ENCODE measurements at places on chromosomes 1 and 21. TPM values are rescaled to one million over a fixed set of nuclear protein-coding genes. Genes with fewer than 3 reads are reported as not detected.

Gene IL19
- total RNA-seq, result not detected

Gene HTR6
- total RNA-seq, result not detected

Gene OR10K1
- total RNA-seq, result 1.7 TPM

Gene XCL2
- total RNA-seq, result not detected

Gene C1orf53
- 12.0 TPM for total RNA-seq

Gene SLAMF8
- 4.3 TPM for total RNA-seq

Gene PHC2
- 56.6 TPM for total RNA-seq

Gene AADACL4
- not detected for total RNA-seq
